Spinal cord (tissue), 10 donors: ENCODE measurements at places on chromosomes 1 and 21.
A peak's percentile ranks its signal among the peaks of the same experiment; 100 is the strongest.

- H3K27me3 ChIP-seq, result no peaks in the 10 kb centered on the region
- H3K4me3 ChIP-seq, result no peak overlapping the region
- no peaks in the 10 kb centered on the region for H3K36me3 ChIP-seq
- no peak overlapping the region for H3K27ac ChIP-seq
These were observed 970.7 kb downstream of the KCNT2 start for GRCh38 chr1:195637539-195637938.

- no peak overlapping the region for H3K4me3 ChIP-seq
- peaks cover 2% of the 10 kb centered on the region for H3K27me3 ChIP-seq
- H3K27ac ChIP-seq, result no peak overlapping the region
- no peaks in the 10 kb centered on the region for H3K36me3 ChIP-seq
These were observed 1.8 kb downstream of the CALML6 start for GRCh38 chr1:1916851-1917251.

DNA sequence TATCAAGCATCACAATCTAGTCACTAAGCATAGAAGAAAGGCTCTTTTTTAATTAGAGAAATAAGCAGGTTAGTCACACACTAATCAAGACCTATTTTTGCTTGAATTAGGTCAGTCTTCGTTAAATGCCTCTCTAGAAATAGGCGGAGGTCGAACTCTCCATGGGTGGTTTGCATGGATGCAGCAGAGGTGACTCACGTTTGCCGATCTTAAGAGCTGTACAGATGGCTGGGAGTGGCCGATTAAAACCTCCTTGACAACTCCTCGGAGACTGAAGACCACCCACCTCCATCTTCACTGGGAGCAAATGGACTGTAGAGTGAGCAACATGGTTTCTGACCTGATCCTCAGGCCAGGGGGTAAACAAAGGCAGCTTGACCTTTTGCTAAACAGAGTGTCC lies 249.3 kb downstream of the ZNF648 start:
- H3K27ac ChIP-seq, result no peak overlapping the region
- H3K27me3 ChIP-seq, result no peaks in the 10 kb centered on the region
- no peak for DNase-seq
- H3K4me3 ChIP-seq, result no peak overlapping the region
- H3K36me3 ChIP-seq, result no peaks in the 10 kb centered on the region

- no peak overlapping the region for H3K4me3 ChIP-seq
- no peaks in the 10 kb centered on the region for H3K27me3 ChIP-seq
- peak overlapping the region; percentile 33 for H3K27ac ChIP-seq
These were observed 8.7 kb downstream of the ITSN1 start for GRCh38 chr21:33650929-33651509.

GRCh38 chr1:167671727-167672511 lies 41.9 kb downstream of the RCSD1 start:
- no peak overlapping the region for H3K4me3 ChIP-seq
- no peak for DNase-seq
- H3K27ac ChIP-seq, result no peak overlapping the region
- no peaks in the 10 kb centered on the region for H3K4me1 ChIP-seq

GRCh38 chr21:15682186-15682895 lies 47.4 kb upstream of the USP25 start:
- H3K4me3 ChIP-seq, result no peak overlapping the region
- no peaks in the 10 kb centered on the region for H3K36me3 ChIP-seq
- H3K27me3 ChIP-seq, result no peaks in the 10 kb centered on the region
- DNase-seq, result no peak
- no peaks in the 10 kb centered on the region for H3K4me1 ChIP-seq
- no peak overlapping the region for H3K27ac ChIP-seq

DNA sequence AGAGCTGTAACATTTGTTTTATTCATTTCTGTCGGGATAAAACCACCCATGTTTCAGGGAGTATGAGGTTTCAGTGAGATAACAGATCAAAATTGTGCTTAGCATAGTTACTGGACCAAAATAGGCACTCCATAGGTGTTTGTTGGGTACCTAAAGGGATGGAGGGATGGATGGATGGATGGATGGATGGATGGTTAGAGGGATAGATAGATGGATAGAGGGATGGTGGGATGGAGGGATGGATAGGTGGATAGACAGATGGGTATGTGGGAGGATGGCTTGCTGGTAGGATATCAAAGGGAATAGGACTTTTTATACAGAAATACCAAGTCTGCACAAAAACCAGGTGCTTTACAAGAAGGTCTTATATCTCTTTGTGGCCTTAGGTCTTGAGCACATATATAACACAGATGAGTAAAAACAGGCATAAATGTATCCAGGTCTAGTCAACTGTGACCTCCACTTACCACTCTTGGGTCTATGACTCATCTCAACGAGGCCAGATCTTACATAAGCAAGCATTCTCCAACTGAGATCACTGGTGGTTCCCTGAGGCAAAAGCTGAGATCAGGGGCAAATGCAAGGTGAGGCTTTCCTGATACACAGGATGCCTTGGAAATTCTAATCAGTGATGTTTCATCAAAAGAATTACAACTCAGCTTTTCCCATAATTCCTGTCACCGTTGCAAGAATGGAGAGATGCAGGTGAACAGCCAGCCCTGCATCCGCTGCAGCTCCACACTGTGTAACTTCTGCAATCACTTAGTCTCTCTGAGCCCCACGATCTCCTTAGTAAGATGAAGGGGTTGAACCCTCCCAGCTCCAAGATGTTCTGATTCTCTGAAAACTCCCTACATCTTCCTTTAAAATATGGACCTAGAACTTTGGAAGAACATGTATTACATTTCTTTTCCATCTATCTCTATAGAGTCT lies 32.0 kb downstream of the PTAFR start:
- no peak for DNase-seq
- H3K27me3 ChIP-seq, result no peaks in the 10 kb centered on the region
- H3K36me3 ChIP-seq, result no peaks in the 10 kb centered on the region
- H3K4me3 ChIP-seq, result no peak overlapping the region
- H3K4me1 ChIP-seq, result no peaks in the 10 kb centered on the region

DNA sequence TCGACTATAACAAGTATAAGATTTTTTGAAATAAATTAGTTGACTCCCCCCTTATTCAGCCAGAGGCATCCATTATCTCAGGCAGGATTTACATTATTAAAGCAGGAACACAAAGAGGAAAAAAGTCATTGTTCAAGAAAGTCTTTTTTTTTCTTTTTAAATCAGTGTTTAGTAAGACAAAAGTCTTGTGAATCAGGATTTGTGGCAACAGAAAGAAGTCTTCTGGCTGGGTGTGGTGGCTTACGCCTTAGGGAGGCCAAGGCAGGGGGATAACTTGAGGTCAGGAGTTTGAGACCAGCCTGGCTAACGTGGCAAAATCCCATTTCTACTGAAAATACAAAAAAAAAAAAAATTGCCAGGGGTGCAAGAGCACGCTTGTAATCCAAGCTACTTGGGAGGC lies 505.5 kb downstream of the LMO4 start:
- no peak overlapping the region for H3K27ac ChIP-seq
- H3K27me3 ChIP-seq, result no peaks in the 10 kb centered on the region
- no peaks in the 10 kb centered on the region for H3K36me3 ChIP-seq
- DNase-seq, result no peak
- no peaks in the 10 kb centered on the region for H3K4me1 ChIP-seq

- peaks cover 20% of the 10 kb centered on the region for H3K4me1 ChIP-seq
- no peak overlapping the region for H3K4me3 ChIP-seq
- DNase-seq, result no peak
These were observed 11.4 kb downstream of the CAPN8 start for GRCh38 chr1:223654083-223654482.

- H3K27ac ChIP-seq, result no peak overlapping the region
- H3K4me1 ChIP-seq, result no peaks in the 10 kb centered on the region
- no peak for DNase-seq
- H3K4me3 ChIP-seq, result no peak overlapping the region
- no peaks in the 10 kb centered on the region for H3K27me3 ChIP-seq
These were observed 82.7 kb downstream of the KAZN start for GRCh38 chr1:14681182-14681581.

- peaks cover 2% of the 10 kb centered on the region for H3K27me3 ChIP-seq
- DNase-seq, result no peak
- H3K36me3 ChIP-seq, result no peaks in the 10 kb centered on the region
- peaks cover 7% of the 10 kb centered on the region for H3K4me1 ChIP-seq
- H3K27ac ChIP-seq, result no peak overlapping the region
These were observed 267.7 kb upstream of the PROX1 start for GRCh38 chr1:213720032-213720431.

DNA sequence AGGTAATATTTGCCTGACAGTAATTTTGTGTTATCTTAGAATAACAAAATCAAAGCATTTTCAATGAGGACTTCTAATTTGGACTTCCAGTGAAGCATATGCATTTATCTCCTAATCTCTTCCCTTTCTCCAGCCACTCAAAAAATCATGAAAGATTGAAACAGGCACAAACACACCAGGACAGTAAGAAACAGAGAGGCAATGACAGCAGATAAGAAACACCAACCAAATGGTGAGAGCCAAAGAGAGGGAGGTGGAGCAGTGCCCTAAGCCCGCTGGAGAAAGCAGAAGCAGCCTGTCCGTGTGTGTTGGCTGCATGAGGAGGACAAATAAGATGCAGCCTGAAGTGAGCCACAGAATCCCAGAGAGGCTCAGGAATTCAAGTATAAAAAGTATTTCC lies 39.0 kb downstream of the SLC44A3 start:
- no peaks in the 10 kb centered on the region for H3K27me3 ChIP-seq
- DNase-seq, result no peak
- no peak overlapping the region for H3K4me3 ChIP-seq
- no peaks in the 10 kb centered on the region for H3K36me3 ChIP-seq
- H3K4me1 ChIP-seq, result peaks cover 24% of the 10 kb centered on the region

DNA sequence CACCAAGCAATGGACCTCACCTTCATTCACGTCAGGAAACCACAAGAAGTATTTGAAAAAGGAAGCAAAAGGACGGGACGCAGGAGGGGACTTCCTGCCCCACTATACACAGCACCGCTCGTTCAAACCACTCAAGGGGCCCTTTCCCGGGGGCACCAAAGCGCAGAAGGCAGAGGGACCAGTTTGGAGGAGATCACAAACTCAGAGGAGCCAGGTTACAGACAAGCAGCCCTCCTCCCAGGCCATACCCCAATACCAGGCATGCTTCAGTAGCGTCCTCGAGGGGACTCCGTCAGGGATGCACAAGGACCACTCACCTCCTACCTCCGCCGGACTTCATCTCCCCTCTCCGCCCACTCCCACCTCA lies 685 bp downstream of the CRTC2 start:
- peaks cover 46% of the 10 kb centered on the region for H3K36me3 ChIP-seq
- peak overlapping the region; percentile 82 for H3K27ac ChIP-seq
- no peak for DNase-seq
- peak overlapping the region; percentile 84 for H3K4me3 ChIP-seq
- H3K4me1 ChIP-seq, result peaks cover 39% of the 10 kb centered on the region
- no peaks in the 10 kb centered on the region for H3K27me3 ChIP-seq

- no peaks in the 10 kb centered on the region for H3K27me3 ChIP-seq
- no peak overlapping the region for H3K27ac ChIP-seq
- H3K4me1 ChIP-seq, result peaks cover 27% of the 10 kb centered on the region
- no peak for DNase-seq
These were observed 45.7 kb downstream of the CAPN9 start for GRCh38 chr1:230792691-230793462.

DNA sequence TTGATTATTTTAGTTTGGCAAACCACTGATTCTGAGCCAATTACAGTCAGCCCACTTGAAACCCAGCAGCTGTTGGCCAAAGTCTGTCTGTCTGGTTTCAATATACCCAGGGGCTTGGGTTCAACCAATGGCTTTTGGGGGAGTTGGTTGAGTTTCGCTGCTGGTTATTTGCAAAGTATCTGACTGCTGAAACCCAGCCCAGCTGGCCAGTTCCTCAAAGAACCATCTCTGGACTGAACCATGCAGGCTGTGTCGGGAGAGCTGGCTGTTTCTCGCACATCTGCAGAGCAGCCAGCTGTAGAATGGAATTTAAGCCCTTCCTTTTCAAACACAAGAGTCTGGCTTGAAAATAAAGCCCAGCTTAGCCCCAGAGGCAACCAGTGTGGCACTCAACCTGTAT lies 66.0 kb upstream of the PAX7 start:
- H3K36me3 ChIP-seq, result no peaks in the 10 kb centered on the region
- peaks cover 8% of the 10 kb centered on the region for H3K27me3 ChIP-seq
- peaks cover under 1% of the 10 kb centered on the region for H3K4me1 ChIP-seq
- DNase-seq, result no peak
- H3K27ac ChIP-seq, result no peak overlapping the region

DNA sequence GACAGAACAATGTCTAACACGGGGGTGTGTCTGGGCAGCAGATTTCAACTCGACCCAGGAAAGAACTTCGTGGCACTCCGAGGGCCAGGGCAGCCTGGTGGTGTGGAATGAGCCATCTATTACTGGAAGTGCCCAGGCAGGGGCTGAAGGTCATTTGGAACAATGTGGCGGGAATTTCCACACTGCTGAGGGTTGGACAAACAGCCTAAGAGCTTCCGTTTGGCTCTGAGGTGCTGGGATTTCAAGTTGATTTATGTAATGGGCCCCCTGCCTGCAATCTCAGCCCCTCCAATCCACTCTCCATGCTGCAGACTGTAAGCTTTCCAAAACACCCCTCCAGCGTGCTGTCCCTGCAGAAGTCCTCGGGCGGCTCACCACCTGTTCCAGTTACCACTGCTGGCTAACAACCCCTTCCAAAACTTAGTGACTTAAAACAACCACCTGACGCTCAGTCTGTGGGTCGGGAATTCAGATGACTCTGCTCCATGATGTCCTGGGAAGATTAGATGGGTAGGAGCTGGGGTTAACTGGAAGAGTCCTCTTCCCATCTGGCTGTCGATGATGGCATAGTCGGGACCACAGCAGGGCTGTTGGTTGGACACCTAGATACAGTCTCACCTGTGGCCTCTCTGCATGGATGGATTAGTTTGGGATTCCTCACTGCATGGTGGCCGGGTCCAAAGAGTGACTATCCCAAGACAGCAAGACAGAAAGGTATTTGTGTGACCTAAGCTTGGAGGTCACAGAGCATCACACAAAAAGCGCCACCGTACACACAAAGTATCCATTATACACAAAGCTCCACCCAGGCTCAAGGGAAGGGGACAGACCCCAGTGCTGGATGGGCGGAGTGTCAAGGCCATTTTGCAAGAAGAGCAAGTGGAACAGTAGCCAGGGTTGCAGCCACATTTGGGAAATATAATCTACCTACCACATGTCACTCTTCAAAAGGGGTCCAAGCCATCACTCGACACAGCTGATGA lies 89.7 kb upstream of the IFFO2 start:
- no peak overlapping the region for H3K27ac ChIP-seq
- no peak overlapping the region for H3K4me3 ChIP-seq
- DNase-seq, result no peak
- H3K27me3 ChIP-seq, result peaks cover 13% of the 10 kb centered on the region

DNA sequence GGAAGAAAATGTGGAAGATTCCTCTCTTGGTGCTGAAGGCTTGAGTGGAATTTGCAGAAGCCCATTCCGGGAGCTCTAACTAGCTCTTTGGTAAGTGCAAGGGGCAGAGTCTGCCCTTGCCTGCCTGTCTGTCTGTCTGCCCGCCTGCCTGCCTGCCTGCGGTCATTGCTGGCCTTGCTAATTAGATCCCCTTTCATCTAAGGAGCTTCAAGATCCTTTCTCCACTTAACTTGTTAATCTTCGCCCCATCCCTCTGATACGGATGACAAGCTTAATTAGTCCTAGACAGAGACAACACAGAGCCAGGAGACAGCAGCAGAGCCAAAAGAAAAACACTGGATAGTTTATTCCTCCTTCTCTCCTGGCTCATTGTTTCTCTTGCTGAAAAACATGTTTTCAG lies 80.2 kb upstream of the GADD45A start:
- no peak overlapping the region for H3K27ac ChIP-seq
- H3K4me1 ChIP-seq, result peaks cover 4% of the 10 kb centered on the region
- H3K36me3 ChIP-seq, result no peaks in the 10 kb centered on the region
